ENCODE measurements at places on chromosomes 4 and X.

GRCh38 chrX:13110433-13111324, 66.3 kb upstream of the FAM9C start:
- no peak for DNase-seq

DNA sequence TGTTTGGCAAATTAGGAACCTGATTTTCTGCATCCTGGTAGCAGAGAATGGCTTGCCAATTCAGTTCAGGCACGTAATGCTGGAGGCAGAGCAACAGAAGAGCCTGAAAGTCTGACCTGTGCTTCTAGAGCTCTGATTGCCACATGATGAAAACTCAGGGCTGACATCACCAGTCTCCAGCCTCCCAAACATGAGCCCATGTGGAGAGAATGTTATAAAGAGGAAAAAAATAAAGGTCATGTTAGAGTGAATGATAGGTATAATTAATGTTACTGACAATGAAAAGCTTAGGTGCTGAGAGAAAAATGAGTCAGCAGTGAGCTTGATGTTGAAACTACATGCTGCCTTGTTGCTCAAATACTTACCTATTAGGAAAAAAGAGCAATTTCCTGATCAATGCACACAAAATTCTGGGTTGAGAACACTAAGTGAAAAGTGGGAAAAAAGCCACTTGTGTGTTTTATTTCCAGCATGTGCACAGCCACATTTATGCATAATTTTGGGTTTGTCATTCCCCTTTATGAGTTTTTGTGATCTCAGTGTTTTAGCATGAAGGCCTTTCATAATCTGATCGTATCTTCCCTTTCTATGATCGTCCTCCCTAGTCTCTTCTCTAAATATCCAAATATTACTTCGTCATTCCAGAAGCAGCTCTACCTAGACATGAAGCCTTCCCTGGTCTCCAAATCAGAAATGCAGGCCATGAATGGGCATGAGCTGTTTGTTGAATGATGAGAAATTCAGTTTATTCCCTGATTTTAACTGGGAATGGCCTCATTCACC, 113.3 kb upstream of the CPEB2 start:
- no peak for DNase-seq

GRCh38 chr4:19739101-19739651, 512.5 kb upstream of the SLIT2 start:
- no peak for DNase-seq

DNA sequence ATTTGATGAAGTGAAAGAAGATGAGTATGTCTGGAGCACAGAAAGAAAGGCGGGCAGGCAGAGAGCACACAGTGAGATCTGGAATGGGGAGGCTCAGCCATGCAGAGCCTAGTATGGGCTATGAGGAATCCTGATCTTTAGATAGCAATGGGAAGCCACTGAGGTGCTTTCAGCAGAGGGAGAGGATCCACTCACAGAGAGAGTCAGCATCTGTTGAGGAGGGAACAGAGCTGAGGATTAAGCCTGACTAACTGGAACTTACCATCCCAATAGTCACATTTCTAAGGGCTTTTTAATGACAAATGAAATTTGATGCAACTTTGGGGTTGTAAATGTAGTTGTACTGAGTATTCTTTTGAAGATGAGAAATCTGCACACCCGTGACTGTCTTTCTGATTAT, 20.6 kb upstream of the FGFBP2 start:
- DNase-seq = no peak

- DNase-seq = no peak
These were observed 56.1 kb upstream of the TMEM131L start for GRCh38 chr4:153409924-153410501.

DNA sequence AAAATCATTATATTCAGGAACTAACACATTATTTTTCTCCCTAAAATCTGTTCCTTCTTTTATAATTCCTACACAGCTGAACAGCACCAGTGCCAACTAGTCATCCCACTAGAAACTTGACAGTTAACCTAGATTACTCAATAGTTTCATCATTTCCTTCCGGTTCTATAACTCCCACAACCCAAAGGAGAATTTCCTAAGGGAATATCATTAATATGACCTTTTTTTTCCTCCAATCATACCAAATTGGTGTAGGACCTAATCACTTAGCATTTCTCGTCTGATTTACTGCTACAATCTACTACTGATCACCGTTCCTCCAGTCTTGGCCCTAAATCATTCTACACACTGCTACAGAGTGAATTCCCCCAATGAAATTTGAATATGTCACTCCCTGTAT, 45.9 kb downstream of the WDFY3 start:
- DNase-seq = no peak

DNA sequence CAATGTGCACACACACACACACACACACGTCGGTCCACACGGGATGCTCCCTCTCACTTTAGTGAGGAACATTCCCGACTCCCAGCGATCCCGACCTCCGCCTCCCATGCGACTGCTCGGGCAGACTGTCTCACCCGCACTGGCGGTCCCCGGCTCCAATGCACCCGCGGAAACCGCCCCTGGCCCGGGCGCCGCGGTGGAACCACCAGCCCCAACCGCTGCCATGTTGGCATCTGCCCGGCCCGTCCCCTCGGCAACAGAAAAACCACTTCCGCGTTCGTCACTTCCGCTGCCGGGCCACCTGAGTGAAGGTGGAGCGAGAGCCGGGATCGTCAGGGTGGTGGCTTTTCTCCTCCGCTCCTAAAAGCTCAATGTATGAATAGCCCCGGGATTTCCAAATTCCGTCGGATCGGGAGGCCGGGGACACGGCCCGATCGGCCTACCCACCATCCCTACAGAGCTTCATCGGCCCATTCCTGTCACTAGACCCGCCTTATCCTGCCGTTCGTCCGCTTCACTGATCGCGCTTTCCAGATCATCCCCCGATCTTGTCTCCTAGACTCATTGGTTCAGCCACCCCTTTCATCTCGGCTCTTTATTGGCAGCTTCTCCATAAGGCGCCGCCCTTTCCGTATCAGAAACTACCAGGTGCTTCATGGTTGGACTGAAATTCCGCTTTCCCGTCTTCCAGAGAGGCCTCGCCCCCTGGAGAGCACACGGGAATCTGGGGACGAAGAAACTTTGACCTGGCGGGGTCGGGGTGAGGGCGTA, at the start of gene SLC35A2:
SLC35A2 (minus strand) TSS at position 235 of the 771 bp plus-strand sequence; CDS start at position 225, 10 bp downstream.
- peak; percentile 84 for DNase-seq

DNA sequence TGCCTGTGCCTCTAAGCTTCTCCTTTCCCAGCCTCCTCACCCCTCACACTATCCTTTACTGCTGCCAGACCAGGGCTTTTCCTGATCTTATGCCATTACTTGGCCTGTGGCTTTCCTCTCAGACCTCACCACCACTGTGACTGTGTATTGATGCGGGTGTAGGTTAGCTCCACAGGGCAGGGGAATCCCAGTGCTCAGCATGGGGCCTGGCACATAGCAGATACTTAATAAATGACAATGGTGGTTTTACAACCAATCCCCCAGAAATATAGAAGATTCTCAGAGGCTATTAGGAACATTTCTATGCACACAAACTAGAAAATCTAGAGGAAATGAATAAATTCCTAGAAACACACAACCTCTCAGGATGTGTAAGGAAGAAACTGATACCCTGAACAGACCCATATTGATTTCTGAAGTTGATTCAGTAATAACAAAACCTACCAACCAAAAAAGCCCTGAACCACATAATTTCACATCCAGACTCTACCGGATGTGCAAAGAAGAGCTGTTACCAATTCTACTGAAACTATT, 129.6 kb upstream of the QRFPR start:
- no peak for DNase-seq

DNA sequence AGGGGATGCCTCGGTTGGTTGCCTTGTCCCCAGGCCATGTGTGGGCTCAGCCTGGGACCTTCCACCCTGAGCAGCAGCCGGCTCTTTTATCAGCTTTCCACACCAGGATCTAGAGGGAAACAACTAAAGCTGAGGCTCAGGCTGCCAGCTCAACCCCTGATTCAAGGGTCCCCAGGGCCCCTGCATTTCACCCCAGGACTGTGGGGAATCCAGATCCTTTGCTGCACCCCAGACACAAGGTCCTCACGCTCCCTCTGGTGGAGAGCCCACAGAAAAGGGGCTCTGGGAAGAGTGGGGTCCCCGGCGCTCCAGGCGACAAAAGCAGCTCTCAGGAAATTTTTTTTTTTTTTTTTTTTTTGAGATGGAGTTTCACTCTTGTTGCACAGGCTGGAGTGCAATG, 64.3 kb downstream of the ZFYVE28 start:
- DNase-seq = no peak

DNA sequence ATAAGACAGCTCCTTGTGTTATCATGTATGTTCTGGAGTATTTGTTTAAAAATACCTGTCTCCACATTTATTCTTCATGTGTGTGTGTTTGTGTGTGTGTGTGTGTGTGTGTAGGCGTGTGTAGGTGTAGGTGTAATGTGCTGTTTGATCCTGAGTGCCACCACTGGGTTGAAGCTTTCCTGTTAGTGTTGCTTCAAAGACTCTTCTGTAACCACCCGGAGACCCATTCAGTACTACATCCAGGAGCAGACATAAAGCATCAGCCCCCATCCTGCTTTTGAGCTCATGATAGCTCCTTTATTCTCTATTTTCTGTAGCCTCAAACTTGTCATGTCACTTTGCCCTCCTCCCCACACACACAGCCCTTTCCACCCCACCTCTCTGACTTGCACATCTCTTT, 3.0 kb upstream of the ZDHHC9 start:
- DNase-seq = no peak

DNA sequence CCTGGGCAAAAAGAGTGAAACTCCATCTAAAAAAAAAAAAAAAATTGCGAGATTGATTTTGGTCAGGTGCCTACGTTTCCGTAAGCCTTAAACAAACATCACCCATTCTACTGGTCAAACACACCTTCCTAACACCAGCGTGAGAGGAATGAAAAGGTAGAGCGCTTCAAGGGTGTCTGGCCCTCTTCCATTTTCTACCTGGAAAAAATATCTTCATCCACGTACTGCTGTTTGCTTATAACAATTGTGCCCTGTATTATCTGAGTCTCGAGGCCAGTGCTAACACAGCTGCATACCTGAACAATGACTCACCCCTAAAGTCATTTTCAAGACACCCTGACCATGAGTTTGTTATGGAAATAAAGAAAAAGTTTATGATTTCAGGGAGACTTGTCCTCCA, 13.9 kb downstream of the TMSB4X start:
- DNase-seq = no peak

GRCh38 chrX:54821310-54821709, 13.8 kb downstream of the MAGED2 start:
- DNase-seq = no peak

All from CD4-positive, alpha-beta T cell treated with Interleukin-4 for 4 hours (primary cell).